ENCODE measurements at places on chromosomes 5 and 9.

DNA sequence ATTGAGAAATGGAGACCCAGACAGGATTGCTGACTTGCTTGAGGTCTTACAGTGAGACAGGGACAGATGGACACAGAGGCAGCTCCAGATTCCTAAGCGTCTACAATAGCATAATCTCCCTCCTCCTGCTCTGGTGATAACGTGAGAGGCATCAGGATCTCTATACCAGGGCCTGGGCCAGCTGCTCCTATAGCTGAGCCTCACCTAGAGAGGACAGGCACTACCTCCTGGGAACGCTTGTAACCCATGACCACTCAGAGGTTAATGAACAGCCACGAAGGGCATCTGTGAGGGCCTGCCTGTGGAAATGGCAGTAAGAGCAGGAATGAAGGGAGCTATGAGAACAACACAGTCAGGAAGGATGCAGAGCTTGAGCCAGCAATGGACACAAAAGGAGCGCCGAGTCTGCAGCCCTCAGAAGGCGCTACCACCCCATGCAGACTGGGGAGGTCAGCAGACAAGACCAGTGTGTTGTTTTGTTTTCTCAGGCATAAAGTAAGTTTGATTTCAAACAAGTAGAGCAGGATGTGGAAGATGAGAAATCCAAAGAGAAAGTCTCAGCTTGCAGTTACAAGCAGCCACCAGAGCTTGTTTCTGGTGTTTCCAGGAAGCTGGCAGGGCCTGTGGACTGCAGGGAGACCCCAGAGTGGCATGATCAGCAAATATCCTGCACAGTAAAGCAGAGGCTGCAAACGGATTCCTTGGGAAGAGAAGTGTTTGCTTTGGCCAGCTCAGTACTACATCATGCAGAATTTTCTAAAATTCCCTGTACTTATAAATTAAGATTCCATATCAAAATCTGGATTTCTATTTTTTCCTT lies 17.4 kb downstream of the ANKS6 start:
- no peak for DNase-seq

GRCh38 chr9:127223266-127223665 lies 41.3 kb upstream of the GARNL3 start:
- no peak for DNase-seq

DNA sequence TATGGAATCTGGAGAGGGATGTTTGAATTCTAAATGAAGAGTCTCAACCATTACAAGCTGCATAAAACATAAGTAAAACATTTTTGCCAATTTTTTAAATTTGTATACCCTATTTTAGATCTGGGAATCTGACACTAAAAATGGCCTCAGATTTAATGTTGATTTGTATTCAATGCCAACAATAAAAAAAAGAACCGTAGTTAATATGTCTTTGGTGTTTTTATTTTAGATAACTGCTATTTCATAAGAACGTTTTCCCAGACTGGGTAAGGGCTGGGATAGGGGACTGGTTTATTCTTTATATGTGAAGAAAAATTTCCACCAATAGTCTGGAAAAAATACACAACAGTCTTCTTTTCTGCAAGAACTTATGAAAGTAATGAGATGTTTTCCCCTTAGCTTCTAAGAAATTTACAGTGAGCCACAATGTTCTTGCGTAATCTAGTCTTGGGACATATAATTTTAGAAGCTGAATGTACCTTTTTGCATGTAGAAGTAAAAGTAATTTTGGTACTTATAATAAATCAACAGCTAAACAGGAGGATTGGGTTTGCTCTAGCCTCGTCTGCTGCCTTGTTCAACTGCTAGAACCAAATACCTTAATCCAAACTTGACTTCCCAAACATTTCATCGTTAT lies 244.6 kb upstream of the EFNA5 start:
- no peak for DNase-seq

DNA sequence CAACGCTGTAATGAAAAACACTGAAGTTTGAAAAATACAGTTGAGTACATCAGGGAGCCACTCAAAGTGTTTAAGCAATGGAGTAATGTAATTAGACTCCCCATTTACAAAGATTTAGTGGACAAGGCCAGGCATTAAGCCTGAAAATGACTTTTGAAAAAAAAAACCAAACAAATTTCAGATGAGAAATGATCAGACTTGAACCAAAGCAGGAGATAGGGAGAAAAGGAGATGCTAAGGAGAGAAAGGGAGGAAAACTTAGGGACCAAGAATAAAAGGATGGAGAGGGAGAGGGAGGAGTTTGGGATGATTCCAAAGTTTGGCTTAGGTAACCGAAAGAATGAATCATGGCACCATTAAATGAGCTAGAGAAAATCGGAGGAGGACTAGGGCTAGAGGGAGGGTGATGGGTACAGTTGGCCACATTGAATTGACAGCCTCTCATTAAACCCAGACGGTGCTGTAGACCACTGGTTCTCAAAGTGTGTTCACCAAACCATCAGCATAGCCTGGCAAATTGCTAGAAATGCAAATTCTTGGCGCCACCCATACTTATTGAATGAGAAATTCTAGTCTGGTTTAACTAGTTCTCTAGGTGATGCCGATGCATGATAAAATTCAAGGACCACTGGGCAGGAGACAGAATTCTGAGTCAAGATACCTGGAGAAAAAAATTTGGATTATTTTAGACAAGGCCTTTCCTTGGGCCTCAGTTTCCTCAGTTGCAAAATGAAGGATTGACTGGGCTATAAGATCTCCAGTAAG lies 6.2 kb upstream of the CPEB4 start:
- no peak for DNase-seq

- no peak for DNase-seq
Observed at GRCh38 chr5:143494162-143494561, 90.7 kb upstream of the NR3C1 start.

DNA sequence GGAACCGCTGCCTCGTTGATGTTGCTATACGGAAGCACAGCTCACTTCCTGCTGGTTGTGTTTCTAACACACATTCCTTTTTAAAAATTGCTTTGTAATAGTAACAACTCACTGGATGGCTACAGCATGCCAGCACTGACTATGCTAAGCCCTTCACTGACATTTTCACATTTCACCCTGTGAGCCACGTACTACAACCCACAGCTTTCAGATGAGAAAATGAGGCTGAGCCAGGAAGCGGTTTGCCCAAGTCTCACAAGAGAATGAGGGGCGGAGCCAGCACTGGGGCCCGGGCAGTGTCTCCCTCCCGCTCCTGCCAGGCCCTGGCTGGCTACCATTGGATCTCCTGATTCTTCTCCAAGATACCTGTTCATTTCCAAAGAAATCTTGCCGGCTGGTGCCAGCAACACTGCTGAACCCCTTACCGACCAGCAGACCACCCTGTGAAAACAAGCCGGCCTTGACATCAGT lies 38.3 kb downstream of the FAM78A start:
- no peak for DNase-seq
